Camera-type eye (tissue), 1 donor: ENCODE measurements at places on chromosomes 4 and X. TPM values are rescaled to one million over a fixed set of nuclear protein-coding genes. Genes with fewer than 3 reads are reported as not detected.

Gene TMPRSS11A
- 0.33 TPM for total RNA-seq

Gene PRDM8
- total RNA-seq = 50.3 TPM

Gene SOWAHD
- total RNA-seq = 0.49 TPM

Gene FDCSP
- not detected for total RNA-seq

Gene VEGFD
- 0.38 TPM for total RNA-seq

Gene MAGEC3
- total RNA-seq = not detected

Gene PCDH19
- total RNA-seq = 28.6 TPM

Gene MBNL3
- 14.3 TPM for total RNA-seq

Gene TMPRSS11F
- total RNA-seq = not detected

Gene COX7B
- total RNA-seq = 320 TPM

Gene F8A2
- total RNA-seq = not detected

Gene GAGE2A
- total RNA-seq = not detected

Gene ARMCX1
- total RNA-seq = 73.6 TPM

Gene NPY2R
- 1.3 TPM for total RNA-seq

Gene CENPVL2
- 0.71 TPM for total RNA-seq

Gene PPP2R2C
- total RNA-seq = 10.1 TPM

Gene PPA2
- total RNA-seq = 112 TPM

Gene RAI2
- total RNA-seq = 3.8 TPM

Gene PPP1R2C
- not detected for total RNA-seq

Gene DCLK2
- 48.7 TPM for total RNA-seq

Gene FAM199X
- total RNA-seq = 44.3 TPM

Gene KIT
- total RNA-seq = 87.7 TPM

Gene KLHL13
- 36.2 TPM for total RNA-seq

Gene UGT2B10
- not detected for total RNA-seq

Gene NDUFB11
- 35.3 TPM for total RNA-seq

Gene RTL3
- 0.16 TPM for total RNA-seq

Gene CTAG2
- not detected for total RNA-seq

Gene SSX1
- total RNA-seq = not detected

Gene CPZ
- 59.4 TPM for total RNA-seq

Gene ZCCHC18
- total RNA-seq = 8.0 TPM

Gene CXCL5
- 0.44 TPM for total RNA-seq

Gene RAB9B
- total RNA-seq = 18.5 TPM

Gene F8A3
- 3.1 TPM for total RNA-seq

Gene PAGE1
- not detected for total RNA-seq

Gene ZBTB49
- total RNA-seq = 9.7 TPM

Gene UGT2B17
- total RNA-seq = not detected

Gene HAUS7
- 24.6 TPM for total RNA-seq

Gene AGTR2
- 4.5 TPM for total RNA-seq

Gene FAM9C
- not detected for total RNA-seq

Gene VCX
- not detected for total RNA-seq

Gene FHDC1
- total RNA-seq = 9.0 TPM

Gene TLR3
- 2.7 TPM for total RNA-seq

Gene MSANTD1
- 1.3 TPM for total RNA-seq

Gene RRH
- 9.6 TPM for total RNA-seq

Gene NAT8L
- 3.5 TPM for total RNA-seq

Gene PDE6B
- total RNA-seq = 141 TPM

Gene IDUA
- total RNA-seq = 18.9 TPM

Gene WDFY3
- 205 TPM for total RNA-seq

Gene EPGN
- total RNA-seq = 1.3 TPM

Gene FGFR3
- total RNA-seq = 30.0 TPM
